ENCODE measurements at places on chromosomes 2 and 18.

DNA sequence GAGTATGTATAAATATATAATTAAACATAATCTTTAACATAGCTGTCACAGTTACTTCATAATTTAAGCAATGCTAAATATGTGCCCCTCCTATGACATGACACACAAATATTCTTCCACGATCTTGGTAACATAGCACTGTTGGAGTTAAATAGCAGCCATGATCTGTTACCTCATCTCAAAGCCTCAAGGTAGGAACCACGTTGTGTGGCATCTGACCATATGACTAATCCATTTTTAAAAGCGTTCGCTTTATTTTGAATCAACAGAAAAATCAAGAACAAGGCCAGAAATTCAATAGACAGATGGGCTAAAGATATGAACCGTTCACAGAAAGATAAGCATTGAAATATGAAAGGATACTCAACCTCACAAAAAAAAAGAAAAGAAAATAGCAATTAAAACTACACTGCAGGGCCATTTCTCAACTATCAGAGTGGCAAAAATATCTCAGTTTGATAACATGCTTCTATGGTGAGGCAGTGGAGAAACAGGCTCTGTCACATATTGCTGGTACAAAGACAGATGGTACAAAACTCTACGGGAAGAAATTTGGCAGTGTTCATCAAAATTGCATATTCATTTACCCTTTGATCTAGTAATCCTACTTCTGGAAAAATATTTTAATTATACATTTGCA, 105.9 kb downstream of the TMX3 start:
- no peak for DNase-seq

- no peak for DNase-seq
Measured at GRCh38 chr18:8366656-8367055, 242.6 kb upstream of the RAB12 start.

- no peak for DNase-seq
Measured at GRCh38 chr2:30382162-30382783, 64.8 kb upstream of the LCLAT1 start.

GRCh38 chr2:102168026-102168771, 18.6 kb upstream of the IL1RL2 start:
- no peak for DNase-seq

DNA sequence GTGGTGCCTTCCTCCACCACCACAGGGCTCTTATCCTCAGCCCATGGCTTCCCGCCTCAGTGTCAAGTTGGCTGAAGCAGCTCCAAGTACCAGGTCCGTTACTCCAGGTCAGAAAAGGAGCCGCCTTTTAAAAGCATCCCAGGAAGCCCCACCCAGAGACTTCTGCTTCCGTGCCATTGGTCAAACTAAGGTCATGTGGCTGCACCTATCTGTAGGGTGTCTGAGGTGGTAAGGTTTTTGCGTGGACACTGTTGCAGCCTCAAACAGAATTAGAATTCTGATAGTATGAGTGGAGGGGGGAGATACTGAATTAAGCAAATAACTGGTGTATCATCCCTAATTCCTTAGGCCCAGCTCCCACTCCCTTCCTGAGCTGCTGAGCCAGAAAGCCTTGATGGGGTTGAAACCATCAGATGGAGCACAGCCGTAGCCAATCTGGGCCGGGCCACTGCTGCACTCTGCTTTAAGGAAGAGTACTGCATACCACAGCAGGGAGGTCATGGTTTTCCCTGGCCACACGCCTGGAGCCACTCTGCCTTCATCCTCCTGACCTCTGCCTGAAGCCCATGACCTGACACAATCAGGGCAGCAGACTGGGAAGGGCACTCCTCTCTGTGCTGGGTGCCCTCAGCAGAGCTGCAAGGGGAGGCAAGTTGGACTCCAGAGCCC, 8.4 kb downstream of the TMEM247 start:
- DNase-seq = no peak

DNA sequence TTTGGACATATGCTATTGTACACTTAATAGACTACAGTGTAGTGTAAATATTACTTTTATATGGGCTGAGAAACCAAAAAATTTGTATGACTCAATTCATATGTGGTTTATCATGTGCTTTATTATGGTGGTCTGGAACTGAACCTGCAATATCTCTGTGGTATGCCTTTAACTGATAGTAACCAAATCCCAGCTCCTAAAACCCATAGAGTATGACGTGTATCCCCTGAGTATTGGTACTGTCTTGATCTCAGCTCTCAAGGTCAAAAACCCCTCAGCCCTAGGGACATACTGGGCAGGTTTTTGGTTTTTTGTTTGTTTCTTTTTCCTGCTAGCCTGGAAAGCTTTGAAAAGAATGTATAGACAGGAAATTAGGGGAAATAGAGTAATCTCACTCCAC, 42.2 kb upstream of the ARHGAP15 start:
- DNase-seq = no peak

- DNase-seq = no peak
Measured at GRCh38 chr2:17442334-17442733, 75.9 kb downstream of the RAD51AP2 start.

GRCh38 chr18:25974630-25975077, 115.8 kb downstream of the SS18 start:
- no peak for DNase-seq

- DNase-seq = no peak
Measured at GRCh38 chr2:160792837-160793236, 299.2 kb upstream of the RBMS1 start.

GRCh38 chr18:74065366-74065765, 82.3 kb downstream of the FBXO15 start:
- DNase-seq = no peak

GRCh38 chr2:240856151-240856980, 12.3 kb upstream of the AGXT start:
- DNase-seq = no peak

DNA sequence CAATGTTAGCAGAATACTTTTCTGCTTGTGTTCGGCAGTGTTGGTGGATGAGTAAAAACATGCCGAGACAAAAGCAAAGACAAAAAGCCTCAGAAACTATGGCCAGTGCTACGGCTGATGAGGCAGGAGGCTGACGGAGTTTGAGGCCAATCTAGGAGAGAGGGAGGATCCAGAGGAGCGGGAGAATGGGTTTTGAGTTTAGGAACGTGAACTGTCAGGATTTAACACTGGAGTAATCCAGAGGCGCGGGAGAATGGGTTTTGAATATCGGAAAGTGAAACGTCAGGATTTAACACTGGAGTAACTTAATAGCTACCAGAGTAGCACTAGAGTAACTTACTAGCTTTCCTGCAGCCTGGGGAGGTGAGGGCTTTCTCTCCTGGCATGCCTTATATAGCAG, 37.4 kb downstream of the LYPD6B start:
- no peak for DNase-seq

DNA sequence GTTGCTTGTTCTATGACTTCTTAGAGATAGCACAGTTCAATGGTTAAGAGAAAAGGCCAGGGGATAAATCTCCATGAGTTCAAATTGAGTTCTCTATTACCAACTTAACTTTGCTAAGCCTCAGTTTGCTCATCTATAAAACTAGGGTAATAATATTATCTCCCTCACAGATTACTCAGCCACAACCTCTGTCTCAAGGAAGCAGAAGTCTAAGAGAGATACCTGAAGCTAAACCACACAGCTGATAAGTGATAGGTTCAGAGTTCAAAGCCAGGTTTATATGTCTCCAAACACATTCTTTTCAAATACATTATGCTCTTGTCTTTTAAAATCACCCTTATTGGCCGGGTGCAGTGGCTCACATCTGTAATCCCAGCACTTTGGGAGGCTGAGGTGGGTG, 287.7 kb downstream of the NBAS start:
- DNase-seq = no peak

GRCh38 chr2:219207884-219208740, 1.5 kb downstream of the ZFAND2B start:
- DNase-seq = no peak

- no peak for DNase-seq
Measured at GRCh38 chr2:41955316-41956043, 92.3 kb upstream of the PKDCC start.

GRCh38 chr2:203951366-203951902, 14.9 kb downstream of the ICOS start:
- DNase-seq = no peak

DNA sequence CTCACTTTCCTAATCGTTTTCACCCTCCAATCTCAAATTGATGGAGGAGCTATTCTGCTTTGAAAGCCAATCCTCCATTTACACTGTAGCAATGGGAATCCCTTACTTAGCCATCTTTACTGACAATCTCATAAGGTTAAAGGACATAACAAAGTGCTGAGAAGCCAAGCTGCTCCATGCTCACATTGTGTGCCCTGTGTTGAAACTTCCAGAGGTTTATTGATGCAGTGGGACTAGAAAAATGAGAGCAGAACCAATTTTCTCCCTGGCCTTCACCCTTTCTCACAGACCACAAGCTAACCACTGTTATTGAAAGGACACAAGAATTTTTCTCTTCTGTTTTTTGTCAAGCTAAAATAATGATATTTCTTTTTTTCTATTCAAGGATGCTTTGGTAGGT, 63.8 kb downstream of the CSRNP3 start:
- DNase-seq = no peak

DNA sequence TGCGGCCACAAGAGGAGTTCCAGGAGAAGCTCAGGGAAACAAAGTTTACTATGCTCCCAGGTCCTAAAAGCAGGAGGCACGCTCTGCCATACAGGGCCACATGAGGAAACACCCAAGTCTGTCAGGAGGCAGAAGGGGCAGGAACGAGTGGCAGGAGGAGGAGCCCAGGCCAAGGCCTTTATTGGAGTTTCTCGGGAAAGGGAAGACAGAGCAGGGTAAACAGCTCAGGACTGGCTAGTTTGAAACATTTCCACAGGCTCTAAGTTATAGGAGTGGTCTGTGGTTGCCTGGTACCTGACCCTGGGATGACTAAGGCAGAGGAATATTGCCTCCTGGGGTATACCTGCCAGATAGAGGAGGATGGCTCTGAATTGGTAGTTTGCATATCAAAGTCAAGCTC, 3.7 kb upstream of the ZNF638 start:
- no peak for DNase-seq

All from stimulated activated CD4-positive, alpha-beta T cell treated with anti-CD3 and anti-CD28 coated beads, Interleukin-15, amount 100 ng/mL, for 1 hour (primary cell).